GF-D8 (cell line): ENCODE measurements at places on chromosomes 16 and 17.

GRCh38 chr17:14261406-14261805 is 24.7 kb upstream of the CDRT15 start:
- DNase-seq = no peak

DNA sequence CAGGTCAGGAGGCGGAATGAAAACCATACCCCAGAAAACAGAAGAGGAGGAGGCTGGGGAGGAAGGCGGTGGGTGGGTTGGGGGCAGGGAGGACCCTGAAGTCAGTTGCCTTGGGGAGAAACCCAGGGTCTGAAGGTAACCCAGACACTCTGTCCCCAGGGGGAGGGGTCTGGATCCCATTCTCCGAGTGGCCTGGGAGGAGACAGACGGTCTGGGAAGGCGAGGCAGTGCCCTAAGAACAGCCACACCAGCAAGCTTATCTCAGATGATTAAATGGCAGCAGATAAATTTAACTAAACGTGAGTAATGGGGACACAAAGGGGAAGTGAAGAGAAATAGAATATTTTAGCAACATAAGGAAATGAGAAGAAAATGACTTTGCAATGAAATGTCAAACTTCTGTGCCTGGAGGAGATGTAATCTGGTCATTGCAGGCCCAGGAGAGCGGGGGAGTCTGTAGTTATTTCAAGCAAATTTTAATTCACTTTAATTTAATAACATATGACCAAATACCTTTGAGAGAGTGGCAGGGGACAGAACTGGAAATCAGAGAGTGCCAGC is 21.4 kb upstream of the ZFP90 start:
- peak; percentile 3 for DNase-seq

- no peak for DNase-seq
Measured at GRCh38 chr17:76570877-76571471, 14.7 kb downstream of the ST6GALNAC2 start.

DNA sequence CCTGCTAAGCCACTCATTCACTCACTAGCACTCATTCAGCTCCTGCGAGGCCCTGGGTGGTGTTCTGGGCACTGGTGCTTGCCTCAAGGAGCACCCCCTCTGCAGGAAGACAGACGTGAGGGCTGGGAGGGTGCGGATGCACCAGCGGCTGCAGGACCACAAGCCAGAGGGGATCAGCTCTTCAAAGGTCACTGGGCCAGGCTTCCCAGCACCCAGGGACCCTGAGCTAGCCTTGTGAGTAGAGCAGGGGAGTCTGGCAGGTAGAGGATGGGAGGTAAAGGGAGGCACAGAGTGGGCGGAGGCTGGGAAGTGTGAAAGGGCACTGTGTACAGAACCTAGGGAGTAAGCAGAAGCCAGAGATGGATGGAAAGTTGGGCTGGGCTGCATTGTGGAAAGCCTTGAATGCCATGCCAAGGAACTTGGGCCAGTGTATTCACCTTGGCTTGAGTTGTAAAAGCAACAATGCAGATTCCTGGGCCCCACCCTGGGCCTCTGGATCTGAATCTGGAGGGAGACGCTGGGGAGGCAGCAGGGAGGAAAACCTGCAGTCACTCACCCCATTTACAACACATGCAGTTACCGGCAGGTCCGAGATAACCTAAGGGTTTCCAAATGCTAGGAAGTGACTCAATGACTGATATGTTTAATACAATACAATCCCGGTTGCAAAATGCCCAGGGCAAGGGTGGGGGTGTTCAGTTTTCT is 1.7 kb downstream of the IL4R start:
- peak; percentile 89 for DNase-seq
